ENCODE measurements at places on chromosomes 12 and 14.

DNA sequence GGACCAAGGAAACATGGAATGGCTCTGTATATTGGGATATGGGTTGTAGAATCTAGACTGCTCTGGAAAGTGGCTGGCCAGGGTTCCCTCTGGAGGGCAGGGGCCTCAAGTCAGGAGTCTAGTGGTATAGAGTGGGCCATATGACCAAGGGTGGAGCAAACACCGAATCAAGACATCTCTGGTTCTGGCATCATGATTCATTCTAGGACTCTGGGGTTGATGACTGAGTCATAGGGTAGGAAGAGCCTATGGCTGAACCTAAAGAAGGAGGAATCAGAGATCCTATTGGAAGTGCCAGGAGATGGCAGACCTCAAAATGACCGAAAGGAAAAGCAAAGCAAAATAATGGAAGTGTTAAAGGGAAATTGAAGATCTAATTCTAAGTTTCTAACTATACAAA, 356.4 kb upstream of the PRICKLE1 start:
- no peak for DNase-seq

DNA sequence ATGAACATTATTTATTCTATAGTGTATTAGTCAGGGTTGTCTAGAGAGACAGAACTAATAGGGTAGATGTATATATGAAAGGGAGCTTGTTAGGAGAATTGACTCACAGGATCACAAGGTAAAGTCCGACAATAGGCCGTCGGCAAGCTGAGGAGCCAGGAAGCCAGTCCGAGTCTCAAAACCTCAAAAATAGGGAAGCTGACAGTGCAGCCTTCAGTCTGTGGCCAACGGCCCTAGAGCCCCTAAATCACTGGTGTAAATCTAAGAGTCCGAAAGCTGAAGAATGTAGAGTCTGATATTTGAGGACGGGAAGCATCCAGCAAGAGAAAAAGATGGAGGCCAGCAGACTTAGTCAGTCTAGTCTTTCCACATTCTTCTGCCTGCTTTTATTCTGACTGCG, 912.2 kb downstream of the FLRT2 start:
- no peak for DNase-seq

- DNase-seq: no peak
These were observed 146.4 kb upstream of the BTG1 start for GRCh38 chr12:92292016-92292415.

DNA sequence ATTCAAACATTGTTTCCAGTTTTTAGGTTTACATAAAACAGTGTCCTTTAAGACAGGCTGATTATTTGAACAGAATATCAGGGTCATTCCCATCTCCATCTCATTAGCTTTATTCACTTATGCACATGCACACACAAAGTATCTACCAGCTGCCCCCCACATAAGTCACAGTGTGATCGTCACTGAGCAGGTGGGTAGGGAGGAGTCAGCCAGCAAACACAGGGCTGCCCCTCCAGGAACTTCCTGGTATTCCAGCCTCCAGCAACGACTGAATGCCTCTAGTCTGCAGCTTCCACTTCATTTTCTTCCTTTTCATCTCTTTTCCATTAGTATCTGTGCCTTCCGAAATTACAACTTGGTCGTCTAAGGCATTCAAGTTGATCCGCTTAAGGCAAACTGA, 48.8 kb upstream of the FOXN3 start:
- no peak for DNase-seq

DNA sequence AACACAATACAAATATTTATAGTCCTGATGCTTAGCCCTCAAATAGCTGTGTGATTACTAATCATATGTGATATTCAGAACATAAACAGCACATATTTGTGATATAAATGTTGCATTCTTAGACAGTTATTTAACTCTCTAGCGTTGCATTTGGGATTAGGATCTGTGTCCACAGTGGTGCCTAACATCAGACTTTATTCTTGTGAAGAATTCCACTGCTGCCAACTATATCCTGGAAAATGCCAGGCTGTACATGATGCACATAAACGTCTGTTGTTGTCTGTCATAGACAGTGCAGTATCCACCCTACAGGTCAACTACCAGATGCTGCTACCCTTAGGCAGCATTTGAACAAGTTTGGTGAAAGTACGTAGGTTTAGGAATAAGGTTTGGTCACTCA, 39.0 kb downstream of the SLC38A4 start:
- no peak for DNase-seq

Data from SIG-M5 (cell line).